ENCODE measurements at places on chromosomes 4 and X. TPM values are rescaled to one million over a fixed set of nuclear protein-coding genes. Genes with fewer than 3 reads are reported as not detected.

DNA sequence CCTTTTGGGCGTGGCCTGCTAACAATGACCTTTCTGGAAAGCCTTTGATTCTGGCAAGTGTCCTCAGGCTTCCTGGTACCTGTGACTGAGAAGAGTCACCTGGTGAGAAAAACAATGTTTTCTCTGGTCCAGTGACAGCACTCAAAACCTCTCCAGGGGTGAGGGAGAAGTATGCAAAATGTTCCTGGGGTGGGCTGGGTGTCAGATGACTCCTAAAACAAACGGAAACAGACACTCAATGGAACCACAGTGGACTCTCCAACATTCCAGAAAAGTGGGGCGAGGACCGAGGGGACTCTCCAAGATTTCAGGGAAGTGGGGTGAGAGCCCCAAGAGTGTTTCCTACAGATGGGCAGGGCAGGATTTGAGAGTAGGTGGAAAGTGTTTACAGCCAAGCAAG is 69.5 kb downstream of the ANAPC4 start:
- peaks cover 5% of the 10 kb centered on the region for H3K4me1 ChIP-seq
- DNase-seq = no peak
- H3K27me3 ChIP-seq = peaks cover 2% of the 10 kb centered on the region
- H3K27ac ChIP-seq = no peak overlapping the region
- H3K36me3 ChIP-seq = no peaks in the 10 kb centered on the region
- no peak overlapping the region for H3K4me3 ChIP-seq

DNA sequence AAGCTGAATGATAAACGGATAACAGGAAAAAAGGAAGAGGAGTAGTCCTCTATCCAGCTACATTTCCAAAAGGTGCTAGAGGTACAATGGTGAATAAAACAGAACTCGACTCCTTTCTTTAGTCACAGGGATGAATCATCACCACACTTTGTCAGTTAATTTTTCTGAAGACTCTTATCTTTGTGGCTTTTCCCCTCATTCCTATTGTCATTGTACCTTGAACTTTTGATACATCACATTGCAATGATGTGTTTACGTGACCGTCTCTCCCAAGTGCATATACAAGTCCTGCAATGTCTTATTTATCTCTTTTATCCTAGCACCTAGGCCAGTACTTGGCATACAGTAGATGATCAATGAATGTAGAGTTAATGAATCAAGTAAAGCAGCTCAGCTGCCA is 134.7 kb downstream of the LHFPL1 start:
- no peak for DNase-seq
- H3K36me3 ChIP-seq = no peaks in the 10 kb centered on the region
- no peaks in the 10 kb centered on the region for H3K27me3 ChIP-seq
- no peaks in the 10 kb centered on the region for H3K4me1 ChIP-seq
- H3K27ac ChIP-seq = no peak overlapping the region
- no peak overlapping the region for H3K4me3 ChIP-seq

DNA sequence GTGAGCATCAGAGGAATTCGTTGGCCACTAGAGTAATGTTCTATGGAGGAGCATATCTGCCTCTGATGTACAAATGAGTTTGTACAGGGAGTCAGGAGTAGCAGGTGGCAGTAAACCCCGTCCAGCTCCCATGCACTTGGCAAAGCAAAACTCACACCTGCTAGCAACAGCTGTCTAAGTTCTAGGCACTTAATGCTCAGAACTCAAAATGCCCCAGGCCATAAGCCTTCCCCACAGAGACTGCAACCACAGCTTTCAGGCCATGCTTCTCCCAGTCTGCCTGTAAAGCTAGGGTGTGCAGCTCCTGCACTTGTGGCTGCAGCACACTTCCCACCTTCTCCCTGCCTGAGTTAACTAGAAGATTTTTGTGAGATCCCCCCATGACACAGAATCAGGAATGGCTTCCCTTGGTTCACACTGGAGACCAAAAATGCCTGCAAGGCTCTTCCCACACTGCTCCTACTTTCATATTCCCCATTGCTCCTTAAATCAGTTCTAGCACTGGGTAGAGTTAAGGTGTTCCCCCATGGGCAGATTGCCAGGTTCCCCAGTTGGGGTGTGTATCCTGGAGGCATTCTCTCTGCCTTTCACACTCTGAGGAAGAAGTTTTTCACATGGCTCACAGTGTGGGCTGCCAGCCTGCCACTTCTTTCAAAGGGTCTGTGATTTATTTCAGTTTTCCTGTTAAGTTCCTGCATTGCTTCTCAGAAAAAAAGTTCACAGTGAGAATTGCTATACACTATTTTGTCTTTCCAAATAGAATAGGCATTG is 189.9 kb downstream of the STPG2 start:
- H3K27ac ChIP-seq = no peak overlapping the region
- DNase-seq = no peak
- no peaks in the 10 kb centered on the region for H3K36me3 ChIP-seq
- H3K27me3 ChIP-seq = no peaks in the 10 kb centered on the region

DNA sequence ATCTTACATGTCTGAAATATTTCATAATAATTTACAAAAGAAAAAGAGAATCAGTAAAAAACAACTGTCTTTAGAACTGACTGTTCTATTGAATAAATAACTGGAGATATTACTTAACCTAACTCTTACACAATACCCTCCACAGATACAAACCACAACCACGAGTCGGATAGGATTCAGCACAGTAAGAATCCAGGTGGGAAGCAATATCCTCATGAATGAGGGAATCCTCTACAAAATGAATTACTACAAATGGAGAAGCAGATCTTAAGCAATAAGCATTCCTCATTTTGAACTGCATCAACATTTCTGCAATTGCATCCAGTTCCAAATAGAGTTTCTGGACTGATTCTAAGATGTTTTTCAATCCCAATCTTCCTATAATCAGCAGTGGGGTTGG is 227.1 kb downstream of the SH2D1A start:
- H3K27ac ChIP-seq = no peak overlapping the region
- no peaks in the 10 kb centered on the region for H3K4me1 ChIP-seq

DNA sequence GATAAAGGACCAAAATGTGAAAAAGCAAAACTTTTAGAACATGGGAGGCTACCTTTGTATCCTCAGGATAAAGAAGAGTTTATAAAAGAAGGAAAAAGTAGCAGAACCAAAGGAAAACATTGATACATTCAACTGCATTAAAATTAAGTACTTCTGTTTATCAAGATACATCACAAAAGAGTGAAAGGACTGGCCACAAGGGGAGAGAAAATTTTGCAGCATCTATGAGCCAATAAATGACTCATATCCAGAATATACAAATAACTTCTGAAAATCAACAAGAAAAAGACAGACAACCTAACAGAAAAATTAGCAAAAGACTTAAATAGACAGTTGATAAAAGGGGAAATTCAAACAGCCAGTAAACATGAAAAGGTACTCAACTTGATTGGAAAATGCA is 177.1 kb downstream of the RBMX2 start:
- H3K4me3 ChIP-seq = no peak overlapping the region
- no peaks in the 10 kb centered on the region for H3K36me3 ChIP-seq
- no peak for DNase-seq
- H3K27ac ChIP-seq = no peak overlapping the region
- no peaks in the 10 kb centered on the region for H3K4me1 ChIP-seq

DNA sequence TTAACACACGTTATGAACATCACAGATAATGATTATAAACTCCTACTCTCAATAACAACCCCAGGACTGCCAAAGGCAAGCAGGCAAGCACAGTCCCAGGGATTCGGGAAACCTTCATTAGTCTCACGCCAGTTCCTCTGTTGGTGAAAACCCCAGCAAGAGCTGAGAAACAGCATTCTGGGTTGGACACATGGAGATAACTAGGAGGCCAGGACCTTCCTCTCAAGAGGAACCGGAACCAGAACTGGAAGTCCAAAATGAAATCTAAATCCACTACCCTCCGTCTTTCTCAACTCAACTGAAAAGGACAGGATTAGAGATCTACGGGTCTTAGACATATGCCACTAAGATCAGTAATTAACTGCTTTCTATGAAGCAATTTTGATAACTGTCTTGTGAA is 3.8 kb downstream of the VEGFC start:
- no peaks in the 10 kb centered on the region for H3K36me3 ChIP-seq
- DNase-seq = no peak
- peaks cover 15% of the 10 kb centered on the region for H3K27me3 ChIP-seq
- H3K27ac ChIP-seq = no peak overlapping the region
- peaks cover 7% of the 10 kb centered on the region for H3K4me1 ChIP-seq
- no peak overlapping the region for H3K4me3 ChIP-seq

- DNase-seq = no peak
- no peak overlapping the region for H3K27ac ChIP-seq
- H3K27me3 ChIP-seq = peaks cover 5% of the 10 kb centered on the region
These were observed 2.9 kb downstream of the LETM1 start for GRCh38 chr4:1852904-1853623.

GRCh38 chr4:77818073-77818601 is 1.0 kb downstream of the CNOT6L start:
- H3K4me3 ChIP-seq = peak overlapping the region; percentile 91
- H3K27me3 ChIP-seq = peaks cover 5% of the 10 kb centered on the region
- peaks cover 26% of the 10 kb centered on the region for H3K4me1 ChIP-seq
- peak overlapping the region; percentile 82 for H3K27ac ChIP-seq
- H3K36me3 ChIP-seq = peaks cover 5% of the 10 kb centered on the region
- peak; percentile 66 for DNase-seq

GRCh38 chr4:79177388-79177787 is 148.5 kb downstream of the NAA11 start:
- no peaks in the 10 kb centered on the region for H3K36me3 ChIP-seq
- no peaks in the 10 kb centered on the region for H3K27me3 ChIP-seq
- no peak overlapping the region for H3K4me3 ChIP-seq
- H3K27ac ChIP-seq = no peak overlapping the region
- no peak for DNase-seq

- H3K27ac ChIP-seq = no peak overlapping the region
- H3K27me3 ChIP-seq = peaks cover 1% of the 10 kb centered on the region
- no peak overlapping the region for H3K4me3 ChIP-seq
- no peaks in the 10 kb centered on the region for H3K36me3 ChIP-seq
- no peaks in the 10 kb centered on the region for H3K4me1 ChIP-seq
These were observed 113.7 kb downstream of the ARAP2 start for GRCh38 chr4:36130641-36131040.

DNA sequence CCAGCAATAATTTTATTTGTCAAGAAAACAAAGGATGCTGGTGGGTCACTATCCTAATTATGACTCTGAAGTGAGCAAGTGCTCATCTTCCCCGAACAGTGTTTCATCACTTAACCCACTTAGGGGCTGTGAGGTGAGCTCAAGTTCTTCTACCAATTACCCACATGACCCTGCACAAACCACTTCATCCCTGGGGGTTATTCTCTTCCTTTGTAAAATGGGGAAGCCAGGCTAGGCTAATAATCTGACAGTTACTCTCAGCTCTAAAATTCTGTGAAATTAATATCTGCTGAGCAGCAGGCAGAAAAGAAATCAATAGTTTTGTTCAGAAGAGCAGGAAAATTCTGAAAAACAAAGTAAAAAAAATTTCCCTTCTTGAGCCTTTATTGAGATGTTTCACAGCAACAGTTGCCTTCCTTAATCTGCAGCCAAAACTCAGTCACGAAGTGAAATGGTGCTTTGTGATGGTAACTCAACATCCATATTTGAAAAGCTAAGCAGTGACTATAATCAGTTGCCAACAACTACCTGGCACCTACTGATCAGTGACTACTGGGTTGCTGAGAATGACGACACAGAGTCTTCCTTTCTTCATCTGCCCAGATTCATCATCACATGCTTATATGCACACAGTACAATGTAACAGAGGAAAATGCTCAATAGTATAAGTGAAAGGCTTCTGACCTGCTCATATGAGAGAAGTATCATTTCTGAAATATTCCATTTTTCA is 24.1 kb downstream of the ATP8A1 start:
- H3K27ac ChIP-seq = no peak overlapping the region
- H3K27me3 ChIP-seq = no peaks in the 10 kb centered on the region
- peaks cover 9% of the 10 kb centered on the region for H3K4me1 ChIP-seq
- H3K36me3 ChIP-seq = no peaks in the 10 kb centered on the region
- no peak overlapping the region for H3K4me3 ChIP-seq
- DNase-seq = no peak

GRCh38 chr4:86660401-86660800 is 66.3 kb downstream of the PTPN13 start:
- H3K4me3 ChIP-seq = no peak overlapping the region
- DNase-seq = no peak
- H3K36me3 ChIP-seq = peaks cover 11% of the 10 kb centered on the region
- H3K27me3 ChIP-seq = peaks cover 2% of the 10 kb centered on the region

- peaks cover 2% of the 10 kb centered on the region for H3K27me3 ChIP-seq
- DNase-seq = peak; percentile 71
- no peaks in the 10 kb centered on the region for H3K36me3 ChIP-seq
These were observed at the start of gene PCYT1B for GRCh38 chrX:24647257-24648058. Gene PCYT1B, minus strand, starts transcription at chrX:24647347. Its CDS starts 242 bp downstream, at chrX:24647105.

DNA sequence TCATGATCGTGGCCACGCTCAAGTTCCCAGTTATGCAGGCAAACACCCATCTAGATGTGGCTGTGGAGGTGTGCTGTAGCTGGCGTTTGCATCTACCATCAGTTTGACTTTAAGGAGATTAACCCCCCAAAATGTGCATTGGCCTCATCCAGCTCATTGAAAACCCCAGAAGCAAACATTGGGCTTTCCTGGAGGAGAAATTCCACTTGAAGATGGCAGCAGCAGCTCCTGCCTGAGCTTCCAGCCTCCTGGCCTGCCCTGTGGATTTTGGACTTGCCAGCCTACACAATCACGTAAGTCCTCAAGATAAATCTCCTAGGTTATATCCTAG is 30.2 kb upstream of the SLC25A6 start:
- peaks cover 33% of the 10 kb centered on the region for H3K27me3 ChIP-seq
- no peak overlapping the region for H3K4me3 ChIP-seq
- no peak for DNase-seq
- H3K4me1 ChIP-seq = no peaks in the 10 kb centered on the region

DNA sequence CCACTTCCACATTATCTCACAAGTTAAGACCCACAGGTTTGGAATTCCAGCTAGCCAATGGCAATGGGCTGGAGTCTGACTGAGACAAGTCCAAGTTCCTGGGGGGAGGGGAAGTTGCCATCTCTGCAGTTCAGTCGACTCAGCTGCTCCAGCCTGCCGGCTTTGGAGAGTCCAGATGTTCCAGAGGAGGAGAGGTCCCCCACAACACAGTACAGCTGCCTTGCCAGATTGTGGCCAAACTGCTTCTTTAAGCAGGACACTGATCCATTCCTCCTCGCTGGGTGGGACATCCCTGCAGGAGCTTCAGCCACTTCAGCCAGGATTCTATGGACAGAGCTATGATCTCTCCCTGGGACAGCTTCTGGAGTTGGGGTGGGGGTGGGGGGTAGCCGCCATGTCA is 199.2 kb downstream of the EDA start:
- DNase-seq = no peak
- H3K4me1 ChIP-seq = no peaks in the 10 kb centered on the region
- H3K27ac ChIP-seq = no peak overlapping the region

AMBN gene
- not detected for total RNA-seq

DUSP9 gene
- not detected for total RNA-seq

APELA gene
- total RNA-seq = 0.85 TPM

DMP1 gene
- 0.13 TPM for total RNA-seq

GLRA3 gene
- not detected for total RNA-seq

CSAG2 gene
- total RNA-seq = not detected

RBM47 gene
- total RNA-seq = 4.6 TPM

FDCSP gene
- total RNA-seq = not detected

IL2 gene
- total RNA-seq = not detected
